ENCODE measurements at places on chromosomes 1 and 21. TPM values are rescaled to one million over a fixed set of nuclear protein-coding genes. Genes with fewer than 3 reads are reported as not detected.

GRCh38 chr1:82934074-82934473 is 1064.9 kb downstream of the TTLL7 start:
- no peak for DNase-seq

DNA sequence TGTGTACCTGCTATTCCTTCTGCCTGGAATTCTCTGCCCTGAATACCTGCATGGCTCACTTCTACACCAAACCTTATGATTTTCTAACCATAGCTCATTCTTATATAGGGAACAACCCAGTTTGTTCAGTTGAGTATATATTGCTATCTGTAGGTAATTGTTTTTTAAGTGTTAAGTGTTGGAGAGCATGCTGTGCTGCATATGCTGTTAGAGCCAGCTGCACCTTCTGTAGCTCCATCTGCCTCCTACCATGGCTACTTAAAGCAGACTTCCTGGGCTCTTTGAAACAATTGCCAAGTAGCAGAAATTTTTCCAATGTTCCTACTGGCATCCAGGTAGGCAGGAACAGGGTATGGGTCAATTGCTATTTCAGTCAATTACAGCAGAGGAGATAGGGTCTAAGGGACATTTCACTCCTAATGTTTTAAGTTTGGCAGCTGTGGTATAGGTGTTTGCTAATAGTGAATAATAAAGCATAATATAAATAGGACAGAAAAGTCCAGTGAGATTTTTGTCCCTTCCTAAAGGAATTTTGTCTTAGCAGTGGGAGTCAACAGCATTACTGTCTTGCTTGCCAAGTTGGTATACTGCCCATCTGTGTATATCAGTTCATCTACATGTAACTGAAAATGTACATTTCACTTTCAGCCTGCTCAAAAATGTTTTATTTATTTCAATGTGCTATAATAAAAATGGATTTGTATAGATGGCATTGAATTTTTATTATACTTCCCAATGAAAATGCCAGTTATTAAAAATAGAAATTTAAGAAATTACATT is 34.0 kb upstream of the C1orf115 start:
- no peak for DNase-seq

- no peak for DNase-seq
Measured at GRCh38 chr1:226366290-226366689, 41.6 kb downstream of the PARP1 start.

DNA sequence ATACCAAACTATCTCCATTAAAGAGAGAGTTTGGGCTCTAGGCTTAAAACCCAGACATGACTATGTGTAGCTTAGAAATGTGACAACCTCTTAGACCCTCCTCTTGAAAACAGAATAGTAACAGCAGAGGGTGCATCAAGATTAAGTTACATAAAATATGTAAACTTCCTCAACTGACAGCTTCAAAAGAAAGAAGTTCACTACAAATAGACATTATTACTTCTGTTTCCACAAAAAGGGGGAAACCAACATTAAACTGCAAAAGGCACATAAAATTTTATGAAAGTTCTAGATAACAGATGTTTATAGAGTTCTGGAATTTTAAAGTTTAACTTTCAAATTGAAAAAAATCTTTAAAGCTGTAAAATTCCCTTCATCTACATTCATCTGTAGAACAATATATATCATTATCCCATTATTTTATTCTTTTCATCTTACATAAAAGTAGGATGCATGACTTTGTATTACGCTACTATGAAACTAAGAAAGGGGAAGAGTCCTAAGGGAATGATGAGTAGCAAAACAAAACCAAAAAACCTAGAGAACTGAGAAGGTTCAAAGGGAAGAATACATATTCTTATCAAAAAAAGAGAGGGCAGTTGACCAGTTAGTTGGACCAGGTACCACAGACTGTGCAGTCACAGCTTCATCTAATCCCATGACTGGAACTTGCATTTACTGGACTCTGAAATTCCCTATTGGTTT is 177.0 kb downstream of the SIPA1L2 start:
- DNase-seq: no peak

Gene NUP133
- 49.9 TPM for polyA plus RNA-seq

- DNase-seq: no peak
Measured at GRCh38 chr1:167711797-167712196, 10.0 kb upstream of the MPZL1 start.

DNA sequence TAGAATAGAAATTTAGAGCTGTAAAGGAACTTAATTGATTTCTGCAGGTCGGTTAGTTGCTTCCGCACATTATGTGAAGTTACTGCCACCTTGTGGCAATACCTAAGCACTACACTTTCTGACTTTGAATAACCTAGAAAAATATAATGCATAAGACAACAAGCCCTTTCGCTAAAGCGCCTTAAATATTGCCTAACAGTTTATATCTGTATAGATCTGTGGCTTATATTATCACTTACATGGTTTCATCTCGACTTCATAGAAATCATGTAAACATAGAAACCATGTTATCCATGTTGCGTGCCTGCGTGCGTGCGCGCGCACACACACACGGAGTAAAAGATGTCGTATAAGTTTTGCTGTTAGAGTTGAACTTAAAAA is 10.9 kb upstream of the IFI16 start:
- peak; percentile 58 for DNase-seq

DNA sequence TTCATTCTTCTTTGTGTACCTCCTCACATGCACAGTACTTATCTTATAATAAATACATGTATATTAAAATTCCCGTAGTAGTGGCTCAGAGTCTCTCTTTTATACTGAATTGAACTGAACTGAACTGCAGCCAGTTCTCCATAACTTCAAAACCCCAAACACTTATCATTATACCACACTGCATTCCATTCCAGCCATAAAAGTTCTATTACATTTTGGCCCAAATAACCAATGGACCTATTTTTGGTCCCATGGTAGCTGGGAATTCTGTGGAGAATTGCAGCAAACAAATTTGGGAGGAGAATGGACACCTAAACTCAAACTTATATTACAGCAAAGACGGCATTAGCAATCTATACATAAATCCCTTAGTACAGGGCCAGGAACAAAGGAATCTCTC is 86.6 kb upstream of the C1orf87 start:
- no peak for DNase-seq

Gene AMY1C
- polyA plus RNA-seq: not detected

Gene ZNF697
- polyA plus RNA-seq: 19.8 TPM

DNA sequence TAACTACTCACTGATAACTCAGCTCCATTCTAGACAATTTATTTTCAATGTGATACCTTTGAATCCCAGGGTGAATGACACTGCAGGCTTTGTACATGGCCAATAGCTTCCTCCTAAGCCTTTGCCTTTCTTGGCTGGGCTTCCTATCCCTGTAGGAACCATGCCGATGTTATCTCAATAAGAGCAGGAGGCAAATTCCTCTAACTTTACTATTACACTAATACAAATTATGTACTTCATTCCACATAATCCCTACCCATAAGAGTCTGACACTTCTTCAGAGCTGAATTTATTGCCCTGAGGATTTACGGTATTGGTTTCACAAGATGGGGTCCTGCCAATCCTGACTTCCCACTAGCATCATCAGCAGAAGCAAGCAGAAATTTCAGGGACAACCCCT is 14.0 kb downstream of the TGFBR3 start:
- DNase-seq: no peak

DNA sequence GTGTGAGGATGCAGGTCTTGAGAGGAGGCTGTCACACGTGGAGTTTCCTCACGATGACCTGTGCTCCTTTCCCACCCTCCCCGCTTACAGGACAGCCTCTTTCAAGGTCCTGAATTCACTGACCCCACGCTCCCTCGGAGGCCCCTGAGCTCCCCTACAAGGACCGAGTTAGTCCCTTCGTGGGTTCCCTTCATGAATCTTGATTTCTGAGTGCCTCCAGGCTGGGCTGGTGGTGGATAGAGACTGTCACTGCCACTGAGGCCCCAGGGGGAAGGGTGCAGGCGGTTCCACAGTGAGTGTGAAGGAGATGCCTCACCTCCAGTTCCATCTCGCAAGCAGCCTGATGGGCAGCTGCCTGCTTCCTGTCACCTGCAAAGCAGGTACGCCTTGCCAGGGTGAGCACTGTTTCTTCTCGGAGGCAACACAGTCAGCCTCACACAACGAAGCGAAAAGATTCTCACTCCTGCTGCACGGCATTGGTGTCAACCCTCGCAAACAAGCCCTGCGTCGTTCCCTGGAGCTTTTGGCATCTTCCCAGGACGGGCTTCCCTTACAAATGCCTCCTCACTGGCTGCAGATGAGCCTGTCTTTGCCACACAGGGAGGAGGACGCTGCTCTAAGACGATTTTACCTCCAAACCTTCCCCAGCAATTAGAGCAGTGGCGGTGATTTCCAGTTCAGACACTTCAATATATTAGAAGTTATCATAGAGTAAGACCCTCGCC is 26.7 kb upstream of the PCP4 start:
- no peak for DNase-seq

- DNase-seq: no peak
Measured at GRCh38 chr21:46429754-46430681, 28.7 kb upstream of the DIP2A start.

Gene ORC1
- 8.7 TPM for polyA plus RNA-seq

Gene PRAMEF18
- not detected for polyA plus RNA-seq

DNA sequence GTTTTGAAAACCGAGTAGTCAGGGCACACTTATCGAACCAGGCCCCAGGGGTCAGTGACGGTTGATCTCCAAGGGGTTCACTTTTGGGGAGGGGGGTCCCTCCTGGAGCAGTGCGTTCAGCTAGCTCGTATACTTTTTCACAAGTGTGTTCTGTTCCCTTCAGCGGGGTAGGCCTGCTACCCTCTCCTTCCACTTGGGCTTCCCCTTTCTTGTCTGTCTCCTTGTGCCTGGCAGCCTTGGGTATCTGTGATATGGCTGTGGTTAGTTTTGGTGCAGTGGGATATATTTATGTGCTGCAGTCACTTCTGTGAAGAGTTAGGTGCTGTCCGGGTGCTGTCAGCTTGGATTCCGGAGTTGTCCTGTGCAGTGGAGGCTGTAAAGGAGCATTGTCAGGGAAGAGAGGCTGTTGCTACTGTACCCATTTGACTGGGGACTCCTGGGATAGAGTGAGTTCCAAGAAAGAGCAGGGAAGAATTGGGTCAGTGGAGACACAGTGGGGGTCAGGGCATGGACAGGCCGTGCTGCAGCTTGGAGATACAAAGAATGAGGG is 29.7 kb downstream of the ADARB1 start:
- DNase-seq: no peak

DNA sequence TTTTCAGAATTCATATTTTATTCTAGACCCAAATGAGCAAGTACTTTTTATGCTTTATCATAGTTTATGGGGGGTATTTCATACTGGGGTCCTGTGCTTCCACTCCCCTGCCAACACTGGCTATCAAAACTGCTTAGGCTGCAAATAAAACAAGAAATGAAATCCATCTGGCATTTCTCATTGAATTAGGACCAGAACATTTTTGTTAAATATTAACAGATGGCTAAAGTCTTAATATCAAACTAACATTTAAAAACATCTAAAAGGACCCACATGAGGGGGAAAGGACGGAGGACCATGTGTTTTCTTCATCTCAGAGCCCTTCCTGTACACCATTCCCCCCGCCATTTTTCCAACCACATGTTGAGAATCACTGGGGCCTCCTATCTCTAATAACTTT is 167.5 kb upstream of the C1orf105 start:
- DNase-seq: no peak

Gene BTF3L4
- polyA plus RNA-seq: 94.6 TPM

Gene SZT2
- polyA plus RNA-seq: 30.1 TPM

Gene F13B
- polyA plus RNA-seq: not detected

- no peak for DNase-seq
Measured at GRCh38 chr1:108972951-108973350, 9.7 kb upstream of the CLCC1 start.

GRCh38 chr1:36160949-36161485 is 5.1 kb downstream of the MAP7D1 start:
- no peak for DNase-seq

Gene LCE4A
- polyA plus RNA-seq: not detected

Gene NT5C1A
- 0.30 TPM for polyA plus RNA-seq

DNA sequence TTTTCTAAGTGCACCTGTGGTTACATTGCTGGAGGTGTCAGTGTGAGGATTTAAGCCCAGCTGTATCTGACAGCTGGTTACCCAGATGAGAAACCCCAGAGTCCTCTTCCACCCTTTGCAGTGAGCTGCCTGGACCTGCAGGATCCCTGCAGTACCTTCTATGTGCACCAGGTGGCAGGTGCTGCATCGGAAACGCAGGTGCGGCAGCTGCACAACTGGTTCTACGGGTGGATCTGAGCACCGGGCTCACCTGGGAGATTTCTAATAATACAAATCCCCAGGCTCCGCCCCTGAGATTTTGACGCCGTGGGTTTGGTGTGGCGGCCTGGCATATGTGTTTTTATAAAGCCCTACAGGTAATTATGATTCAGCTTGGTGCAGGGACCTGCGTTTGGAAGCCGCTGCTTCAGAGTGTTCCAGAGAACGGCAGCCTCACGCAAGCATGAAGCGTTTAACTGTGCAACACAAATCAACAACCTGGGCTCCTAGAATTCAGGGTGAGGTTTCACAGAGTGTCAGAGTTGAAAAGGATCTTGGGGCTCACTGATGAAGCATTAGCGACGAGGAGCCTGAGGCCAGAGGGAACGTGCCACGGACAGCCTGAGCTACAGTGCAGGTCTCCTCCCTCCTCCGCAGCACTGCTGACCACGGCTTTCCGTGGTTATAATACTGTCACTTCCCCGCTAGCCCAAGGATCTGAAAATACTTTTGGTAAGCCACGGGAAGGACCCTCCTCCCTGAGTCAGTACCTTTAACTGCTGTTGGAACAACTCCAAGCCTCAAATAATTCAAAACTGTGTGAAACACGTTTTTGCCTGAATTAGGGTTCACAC is 96.7 kb upstream of the TRABD2B start:
- DNase-seq: no peak

DNA sequence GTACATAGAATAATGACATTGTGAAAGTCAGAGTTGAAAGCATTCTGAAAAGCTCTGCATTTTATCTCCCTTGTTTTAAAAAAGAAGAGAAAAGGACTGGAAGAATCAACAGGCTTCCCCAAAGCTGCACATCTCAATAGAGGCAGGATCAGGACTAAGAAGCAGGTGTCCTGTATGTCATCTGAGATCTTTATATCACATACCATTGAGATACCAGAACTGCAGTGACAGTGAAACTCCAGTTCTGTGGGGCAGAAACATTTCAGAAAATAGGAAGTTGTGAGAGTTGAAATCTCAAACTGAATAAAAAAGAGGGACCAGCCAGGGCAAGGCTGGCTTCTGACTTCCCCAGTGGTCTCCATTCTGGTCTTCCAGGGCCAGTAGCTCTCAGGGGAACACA is 33.0 kb upstream of the SH2D1B start:
- DNase-seq: no peak

DNA sequence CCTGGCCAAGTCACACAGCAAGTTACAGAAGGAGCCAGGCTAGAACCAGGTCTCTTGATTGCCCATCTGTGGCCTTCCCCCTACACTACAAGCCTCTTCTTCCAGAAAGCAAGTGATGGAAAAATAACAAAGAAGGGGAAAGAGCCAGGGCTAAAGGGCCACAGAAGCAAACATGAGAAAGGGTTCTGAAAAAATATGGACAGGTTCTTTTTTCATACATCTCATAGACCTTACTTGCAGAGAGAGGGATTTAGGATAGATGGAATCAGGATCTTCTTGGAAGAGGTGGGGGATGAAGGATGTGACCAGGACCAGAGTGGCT is 3.2 kb downstream of the RHBG start:
- no peak for DNase-seq

- no peak for DNase-seq
Measured at GRCh38 chr21:34567604-34568155, 47.2 kb downstream of the RCAN1 start.

Gene AMIGO1
- 6.7 TPM for polyA plus RNA-seq

- no peak for DNase-seq
Measured at GRCh38 chr1:86515597-86515996, 31.3 kb upstream of the CLCA4 start.

All from renal cortex interstitium (tissue), 15 donors.